ENCODE measurements at places on chromosomes 12 and 14. TPM values are rescaled to one million over a fixed set of nuclear protein-coding genes. Genes with fewer than 3 reads are reported as not detected.

GRCh38 chr14:104676694-104677511, 12.5 kb upstream of the INF2 start:
- no peak for DNase-seq
- no peak overlapping the region for H3K27ac ChIP-seq
- H3K4me3 ChIP-seq = no peak overlapping the region
- H3K4me1 ChIP-seq = peaks cover 34% of the 10 kb centered on the region
- H3K27me3 ChIP-seq = no peaks in the 10 kb centered on the region
- H3K36me3 ChIP-seq = no peaks in the 10 kb centered on the region

ENDOU gene
- total RNA-seq = not detected

GRCh38 chr12:48351022-48351708, 446 bp upstream of the ZNF641 start:
- DNase-seq = no peak
- no peaks in the 10 kb centered on the region for H3K27me3 ChIP-seq
- peaks cover 11% of the 10 kb centered on the region for H3K36me3 ChIP-seq
- peak overlapping the region; percentile 85 for H3K27ac ChIP-seq
- peak overlapping the region; percentile 90 for H3K4me3 ChIP-seq

CIDEB gene
- total RNA-seq = not detected

BICDL1 gene
- 0.26 TPM for total RNA-seq

DNA sequence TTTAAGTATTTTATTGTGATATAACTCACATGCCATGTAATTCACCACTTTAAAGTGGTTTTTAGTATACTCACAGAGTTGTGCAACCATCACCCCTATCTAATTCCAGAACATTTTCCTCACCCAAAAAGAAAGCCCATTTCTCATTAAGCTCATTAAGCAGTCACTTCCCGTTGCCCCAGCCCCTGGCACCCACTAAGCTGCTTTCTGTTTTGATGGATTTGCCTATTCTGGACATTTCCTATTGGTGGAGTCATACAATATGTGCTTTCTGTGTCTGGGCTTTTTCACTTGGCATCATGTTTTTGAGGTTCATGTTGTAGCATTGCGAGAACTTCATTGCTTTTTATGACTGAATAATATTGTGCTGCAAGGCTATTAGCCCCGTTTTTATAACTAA, 66.0 kb downstream of the ARL6IP4 start:
- DNase-seq = peak; percentile 2
- H3K27ac ChIP-seq = no peak overlapping the region
- no peaks in the 10 kb centered on the region for H3K27me3 ChIP-seq
- H3K36me3 ChIP-seq = no peaks in the 10 kb centered on the region
- peaks cover 19% of the 10 kb centered on the region for H3K4me1 ChIP-seq

- H3K27ac ChIP-seq = no peak overlapping the region
- no peak for DNase-seq
- peaks cover 4% of the 10 kb centered on the region for H3K36me3 ChIP-seq
- H3K4me1 ChIP-seq = peaks cover 24% of the 10 kb centered on the region
Observed at GRCh38 chr12:41186026-41186425, 2.1 kb upstream of the PDZRN4 start.

DNA sequence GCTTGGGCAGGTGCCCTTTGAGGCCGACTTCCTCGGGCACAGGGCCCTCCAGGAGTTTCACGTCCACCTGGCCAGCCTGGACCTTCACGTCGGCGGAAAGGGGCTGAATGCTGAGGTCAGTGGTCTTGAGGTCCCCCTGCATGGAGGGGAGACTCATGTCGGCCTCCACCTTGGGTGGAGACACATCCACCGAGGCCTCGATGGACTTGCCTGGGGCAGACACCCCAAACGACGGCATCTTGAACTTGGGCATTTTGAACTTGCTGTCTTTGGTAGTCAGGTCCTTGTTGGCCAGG, 24.0 kb downstream of the PLD4 start:
- no peak overlapping the region for H3K27ac ChIP-seq
- H3K4me1 ChIP-seq = no peaks in the 10 kb centered on the region
- no peak overlapping the region for H3K4me3 ChIP-seq
- no peaks in the 10 kb centered on the region for H3K27me3 ChIP-seq

- no peaks in the 10 kb centered on the region for H3K36me3 ChIP-seq
- no peak for DNase-seq
- H3K27ac ChIP-seq = no peak overlapping the region
- H3K27me3 ChIP-seq = peaks cover 7% of the 10 kb centered on the region
- H3K4me3 ChIP-seq = peak overlapping the region; percentile 55
- peaks cover 16% of the 10 kb centered on the region for H3K4me1 ChIP-seq
Observed at GRCh38 chr12:53344487-53344823, 8.3 kb upstream of the SP7 start.

- DNase-seq = no peak
- peak overlapping the region; percentile 91 for H3K27ac ChIP-seq
- H3K4me1 ChIP-seq = peaks cover 42% of the 10 kb centered on the region
- no peaks in the 10 kb centered on the region for H3K27me3 ChIP-seq
- H3K4me3 ChIP-seq = peak overlapping the region; percentile 13
Observed at GRCh38 chr14:58535044-58535443, 102.7 kb upstream of the DACT1 start.

DNA sequence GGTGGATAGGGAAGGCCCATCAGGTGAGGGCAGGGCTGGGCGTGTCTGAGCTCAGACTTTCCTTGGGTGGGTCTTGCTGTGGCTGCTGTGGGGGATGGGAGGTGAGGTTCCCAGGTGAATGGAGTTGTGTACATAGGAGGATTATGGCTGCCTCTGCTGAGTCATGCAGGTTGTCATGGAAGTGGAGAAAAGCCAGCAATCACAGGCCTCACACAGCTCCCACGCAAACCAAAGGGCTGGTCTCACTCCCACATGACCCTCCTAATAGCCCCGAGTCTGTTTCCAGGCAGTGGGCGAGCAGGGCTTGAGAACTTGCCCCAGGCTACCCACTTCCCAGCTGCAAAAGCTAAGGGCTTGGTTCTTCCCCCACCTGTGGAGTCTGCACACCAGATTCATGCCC, 149.5 kb downstream of the IPO8 start:
- peaks cover 3% of the 10 kb centered on the region for H3K27me3 ChIP-seq
- DNase-seq = no peak
- no peaks in the 10 kb centered on the region for H3K4me1 ChIP-seq
- H3K36me3 ChIP-seq = peaks cover 9% of the 10 kb centered on the region

DNA sequence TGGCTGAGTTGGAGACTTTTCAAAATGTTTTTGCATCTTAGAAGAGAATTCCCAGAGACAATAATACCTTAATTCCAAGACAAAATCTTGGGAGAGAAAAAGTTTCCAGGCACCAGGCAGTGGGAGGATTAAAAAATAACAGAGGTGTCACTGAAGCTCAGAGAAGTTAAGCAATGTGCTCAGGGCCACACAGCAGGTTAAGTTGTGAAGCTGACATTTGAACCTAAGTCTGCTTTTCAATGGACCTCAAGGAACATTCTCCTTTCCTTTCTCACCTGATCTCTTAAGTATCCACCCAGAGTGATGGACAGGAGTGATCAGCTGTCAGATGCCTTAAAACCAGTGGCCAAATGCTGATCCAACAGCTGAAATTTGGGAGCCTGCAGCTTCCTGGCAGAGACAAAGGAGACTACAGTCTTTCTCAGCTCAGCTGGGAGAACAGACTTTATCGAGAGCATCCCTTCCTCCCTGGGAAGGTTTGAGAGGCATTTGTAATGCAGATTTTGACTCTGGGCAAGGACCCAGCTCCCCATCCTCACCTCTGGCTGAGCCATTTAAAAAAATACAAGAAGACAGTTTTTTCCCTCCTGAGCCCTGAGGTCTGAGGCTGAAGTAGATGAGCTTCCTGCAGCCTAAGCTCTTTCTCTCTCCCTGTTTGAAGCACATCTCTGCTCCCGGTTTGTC, 174.9 kb upstream of the RPH3A start:
- DNase-seq = no peak
- H3K4me1 ChIP-seq = no peaks in the 10 kb centered on the region
- no peak overlapping the region for H3K27ac ChIP-seq
- H3K27me3 ChIP-seq = peaks cover 21% of the 10 kb centered on the region
- no peak overlapping the region for H3K4me3 ChIP-seq

NRXN3 gene
- 7.0 TPM for total RNA-seq

GRCh38 chr14:79528828-79529416, 682.4 kb downstream of the DIO2 start:
- H3K4me1 ChIP-seq = no peaks in the 10 kb centered on the region
- H3K27me3 ChIP-seq = no peaks in the 10 kb centered on the region
- no peaks in the 10 kb centered on the region for H3K36me3 ChIP-seq
- H3K4me3 ChIP-seq = no peak overlapping the region
- no peak overlapping the region for H3K27ac ChIP-seq
- DNase-seq = no peak

- H3K36me3 ChIP-seq = no peaks in the 10 kb centered on the region
- no peak overlapping the region for H3K27ac ChIP-seq
- DNase-seq = no peak
- no peaks in the 10 kb centered on the region for H3K27me3 ChIP-seq
- no peaks in the 10 kb centered on the region for H3K4me1 ChIP-seq
- no peak overlapping the region for H3K4me3 ChIP-seq
Observed at GRCh38 chr14:43464968-43465367, 1042.1 kb downstream of the FSCB start.

DNA sequence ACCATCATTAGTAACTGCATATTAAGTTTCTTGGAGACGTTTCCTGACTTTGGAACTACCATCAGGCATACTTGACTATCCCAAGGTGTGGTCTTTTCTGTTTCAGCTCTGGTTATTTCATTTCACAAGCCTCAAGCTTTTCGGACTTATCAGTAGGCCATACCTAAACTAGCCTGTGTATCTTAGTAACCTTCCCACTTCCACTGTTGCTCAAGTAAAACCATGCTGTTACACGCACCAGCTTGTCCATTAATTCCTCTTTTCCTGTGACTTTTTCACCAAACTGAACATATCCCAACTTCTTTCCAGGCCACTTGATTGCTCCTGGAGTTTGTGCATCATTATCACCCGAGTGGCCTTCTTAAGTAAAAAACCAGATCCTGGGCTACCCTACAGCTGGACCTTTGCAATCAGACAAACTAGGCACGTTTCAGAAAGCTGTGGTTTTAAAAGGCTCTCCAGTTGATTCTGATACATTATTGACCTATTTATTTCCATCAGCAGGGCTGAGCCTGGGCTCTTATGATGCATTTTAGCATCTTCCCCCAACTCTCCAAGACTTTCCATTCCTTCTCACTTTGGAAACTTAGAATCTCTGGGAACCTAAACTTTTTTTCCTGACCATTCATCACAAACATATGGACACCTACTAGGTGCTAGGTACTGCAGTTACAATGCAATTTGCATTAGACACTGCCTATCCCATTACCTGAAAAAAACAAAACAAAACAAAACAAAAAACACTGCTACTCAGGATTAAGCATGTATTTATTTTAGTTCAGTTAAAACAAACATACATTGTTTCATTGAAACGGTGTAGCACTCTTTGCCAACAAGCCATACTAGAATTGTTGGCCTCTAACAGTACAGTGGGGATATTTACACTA, 14.9 kb downstream of the SLC38A2 start:
- H3K36me3 ChIP-seq = peaks cover 37% of the 10 kb centered on the region
- H3K27ac ChIP-seq = peak overlapping the region; percentile 81
- H3K27me3 ChIP-seq = no peaks in the 10 kb centered on the region
- peaks cover 42% of the 10 kb centered on the region for H3K4me1 ChIP-seq
- no peak for DNase-seq

- no peak for DNase-seq
- no peaks in the 10 kb centered on the region for H3K27me3 ChIP-seq
- no peak overlapping the region for H3K4me3 ChIP-seq
- peaks cover 4% of the 10 kb centered on the region for H3K36me3 ChIP-seq
- H3K27ac ChIP-seq = no peak overlapping the region
Observed at GRCh38 chr14:69660344-69661193, 49.2 kb downstream of the SUSD6 start.

DNA sequence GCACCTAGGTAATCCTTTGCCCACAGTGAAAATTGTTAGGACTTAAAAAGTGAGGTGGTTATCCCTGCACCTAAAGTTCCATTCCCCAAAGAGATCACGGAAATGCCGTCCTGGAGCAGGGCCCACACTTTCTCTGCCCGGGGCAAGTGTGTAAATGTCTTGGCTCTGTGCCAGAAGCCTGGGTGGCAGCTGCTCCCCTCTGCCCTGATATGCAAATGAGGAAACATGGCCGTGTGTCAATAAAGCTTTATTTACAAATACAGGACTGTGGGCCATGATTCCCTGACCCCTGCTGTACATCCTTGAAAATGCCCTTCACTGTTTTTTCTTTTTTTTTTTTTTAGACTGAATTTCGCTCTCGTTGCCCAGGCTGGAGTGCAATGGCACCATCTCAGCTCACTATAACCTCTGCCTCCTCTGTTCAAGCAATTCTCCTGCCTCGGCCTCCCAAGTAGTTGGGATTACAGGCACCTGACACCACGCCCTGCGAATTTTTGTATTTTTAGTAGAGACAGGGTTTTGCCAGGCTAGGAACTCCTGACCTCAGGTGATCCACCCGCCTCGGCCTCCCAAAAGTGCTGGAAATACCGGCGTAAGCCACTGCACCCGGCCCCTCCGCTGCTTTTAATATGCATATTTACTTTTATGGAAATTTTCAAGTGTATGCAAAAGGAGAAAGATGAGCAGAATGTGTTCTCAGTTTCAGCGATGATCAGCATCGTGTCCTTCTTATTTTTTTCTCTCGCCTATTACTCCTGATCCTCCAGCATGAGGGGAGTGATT, 75.5 kb downstream of the GALNT9 start:
- no peaks in the 10 kb centered on the region for H3K36me3 ChIP-seq
- no peaks in the 10 kb centered on the region for H3K4me1 ChIP-seq
- peaks cover 45% of the 10 kb centered on the region for H3K27me3 ChIP-seq
- H3K4me3 ChIP-seq = no peak overlapping the region
- no peak overlapping the region for H3K27ac ChIP-seq

- H3K27me3 ChIP-seq = no peaks in the 10 kb centered on the region
- no peak for DNase-seq
- H3K36me3 ChIP-seq = peaks cover 10% of the 10 kb centered on the region
- H3K4me3 ChIP-seq = no peak overlapping the region
- H3K4me1 ChIP-seq = peaks cover 15% of the 10 kb centered on the region
- H3K27ac ChIP-seq = no peak overlapping the region
Observed at GRCh38 chr12:28313631-28314030, 123.4 kb downstream of the CCDC91 start.

DNA sequence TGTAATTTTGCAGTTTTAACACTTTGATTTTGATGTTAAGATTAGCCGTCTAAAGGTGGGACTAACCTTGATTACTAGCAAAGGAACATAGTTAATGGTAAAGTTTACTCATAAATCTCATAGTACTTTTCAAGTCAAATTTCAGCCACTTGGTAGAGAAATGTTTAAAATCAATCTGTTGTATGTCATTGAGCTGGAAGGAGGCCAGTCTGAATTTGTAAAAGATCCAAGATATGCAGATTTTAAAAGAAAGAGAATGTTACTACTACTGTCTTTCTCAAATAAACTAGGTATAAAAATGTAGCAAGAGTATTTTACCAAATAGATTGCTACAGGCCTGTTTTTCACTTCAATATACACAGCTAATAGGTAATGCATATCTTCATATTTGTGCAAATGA, 600.8 kb upstream of the SEL1L start:
- no peak overlapping the region for H3K4me3 ChIP-seq
- H3K4me1 ChIP-seq = no peaks in the 10 kb centered on the region
- DNase-seq = no peak
- H3K27me3 ChIP-seq = peaks cover 2% of the 10 kb centered on the region
- no peak overlapping the region for H3K27ac ChIP-seq
- no peaks in the 10 kb centered on the region for H3K36me3 ChIP-seq

GRCh38 chr12:118880720-118881493, 100.4 kb upstream of the SRRM4 start:
- H3K27ac ChIP-seq = no peak overlapping the region
- no peak overlapping the region for H3K4me3 ChIP-seq
- H3K36me3 ChIP-seq = no peaks in the 10 kb centered on the region
- no peaks in the 10 kb centered on the region for H3K27me3 ChIP-seq
- H3K4me1 ChIP-seq = no peaks in the 10 kb centered on the region
- no peak for DNase-seq

All from chondrocyte (in vitro differentiated cells).